Stimulated activated CD4-positive, alpha-beta T cell treated with anti-CD3 and anti-CD28 coated beads, Interleukin-12 subunit alpha, Interleukin-12 subunit beta, amount 100 ng/mL, for 48 hours (primary cell): ENCODE measurements at places on chromosomes 4 and X.
A peak's percentile ranks its signal among the peaks of the same experiment; 100 is the strongest.

DNA sequence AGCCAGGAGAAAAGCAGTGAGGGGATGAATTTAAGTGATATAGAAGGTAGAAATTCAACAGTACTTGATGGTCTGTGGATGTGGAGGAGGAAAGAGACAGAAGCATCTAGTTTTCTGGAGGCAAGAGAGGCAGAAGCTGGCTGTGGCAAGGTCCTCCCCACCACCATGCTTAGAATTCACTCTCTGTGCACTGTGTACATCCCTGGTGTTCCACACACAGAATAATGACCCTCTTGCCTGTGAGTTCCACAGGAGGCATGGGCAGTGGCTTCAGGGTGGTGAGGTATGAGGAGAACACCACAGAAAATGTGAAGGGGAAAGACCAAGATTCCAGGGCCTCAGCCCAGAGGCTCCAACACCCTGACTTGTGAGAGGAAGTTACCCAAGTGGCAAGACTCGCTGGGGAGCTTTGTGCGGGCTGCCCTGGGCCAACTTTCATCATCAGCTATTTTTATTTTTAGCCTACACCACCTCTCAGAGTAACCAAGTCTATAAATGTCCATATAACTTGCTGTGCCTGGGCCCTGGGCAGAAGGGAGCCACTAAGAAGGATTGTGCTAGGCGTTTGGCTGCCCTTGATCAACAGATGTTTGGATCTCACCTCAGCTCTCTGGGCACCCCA lies 7.8 kb upstream of the INTS6L start:
- DNase-seq, result no peak

- no peak for DNase-seq
These were observed 263.2 kb downstream of the PDHA2 start for GRCh38 chr4:96103086-96103485.

DNA sequence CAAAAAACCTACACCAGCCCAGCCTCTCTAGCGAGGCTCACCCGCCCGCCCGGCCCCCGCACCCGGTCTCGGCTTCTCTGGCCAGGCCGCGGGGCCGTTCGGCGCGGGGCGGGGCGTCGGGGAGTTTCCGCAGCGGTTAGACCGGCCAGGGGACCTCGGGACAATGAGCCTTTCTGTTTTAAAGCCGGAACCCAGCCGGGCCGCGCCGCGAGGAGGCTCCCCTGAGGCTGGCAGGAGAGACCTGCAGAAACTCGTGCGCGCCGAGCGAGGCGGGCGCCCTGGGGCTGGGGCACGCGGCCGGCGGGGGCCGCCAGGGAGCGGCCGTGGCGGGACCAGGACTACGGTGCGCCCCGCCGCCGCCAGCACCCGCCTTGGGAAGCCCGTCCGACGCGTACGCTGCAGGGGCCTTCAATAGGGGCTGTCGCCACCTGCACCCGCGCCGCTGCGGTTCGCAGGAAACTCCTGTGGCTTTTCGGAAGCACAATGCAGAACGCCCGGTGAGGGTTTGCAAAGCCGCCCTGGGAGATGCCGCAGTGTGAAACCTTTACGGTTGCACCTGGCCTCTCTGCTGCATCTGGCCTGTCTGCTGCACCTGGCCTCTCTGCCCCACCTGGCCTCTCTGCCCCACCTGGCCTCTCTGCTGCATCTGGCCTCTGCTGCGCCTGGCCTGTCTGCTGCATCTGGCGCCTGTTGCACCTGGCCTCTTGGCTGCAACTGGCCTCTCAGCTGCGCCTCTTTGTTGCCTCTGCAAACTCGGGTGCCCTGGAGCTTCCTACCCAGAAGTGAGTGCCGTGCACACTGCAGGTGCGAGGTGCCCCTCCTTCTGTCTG lies 63.9 kb downstream of the TRAPPC11 start:
- DNase-seq, result no peak

GRCh38 chrX:97374266-97374665 lies 490.6 kb downstream of the RPA4 start:
- DNase-seq, result no peak

DNA sequence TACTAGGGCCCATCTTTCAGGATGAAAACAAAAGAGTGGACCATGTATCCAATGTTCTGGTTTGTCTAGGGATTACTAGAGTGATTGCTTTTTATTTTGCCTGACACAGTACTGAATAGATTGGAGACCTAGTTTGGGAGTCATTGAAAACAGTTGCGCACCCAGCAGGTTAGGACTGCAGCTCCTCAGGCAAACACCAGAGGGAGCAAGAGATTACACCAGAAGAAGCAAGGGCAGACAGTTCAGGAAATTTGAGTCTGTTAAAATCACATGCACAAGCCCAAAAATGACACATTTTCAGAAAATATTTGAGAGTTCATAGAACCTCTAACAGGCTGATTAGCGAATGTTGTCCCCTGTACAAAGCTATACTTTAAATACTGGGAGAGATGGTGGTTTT lies 55.6 kb downstream of the CYLC1 start:
- DNase-seq, result no peak

DNA sequence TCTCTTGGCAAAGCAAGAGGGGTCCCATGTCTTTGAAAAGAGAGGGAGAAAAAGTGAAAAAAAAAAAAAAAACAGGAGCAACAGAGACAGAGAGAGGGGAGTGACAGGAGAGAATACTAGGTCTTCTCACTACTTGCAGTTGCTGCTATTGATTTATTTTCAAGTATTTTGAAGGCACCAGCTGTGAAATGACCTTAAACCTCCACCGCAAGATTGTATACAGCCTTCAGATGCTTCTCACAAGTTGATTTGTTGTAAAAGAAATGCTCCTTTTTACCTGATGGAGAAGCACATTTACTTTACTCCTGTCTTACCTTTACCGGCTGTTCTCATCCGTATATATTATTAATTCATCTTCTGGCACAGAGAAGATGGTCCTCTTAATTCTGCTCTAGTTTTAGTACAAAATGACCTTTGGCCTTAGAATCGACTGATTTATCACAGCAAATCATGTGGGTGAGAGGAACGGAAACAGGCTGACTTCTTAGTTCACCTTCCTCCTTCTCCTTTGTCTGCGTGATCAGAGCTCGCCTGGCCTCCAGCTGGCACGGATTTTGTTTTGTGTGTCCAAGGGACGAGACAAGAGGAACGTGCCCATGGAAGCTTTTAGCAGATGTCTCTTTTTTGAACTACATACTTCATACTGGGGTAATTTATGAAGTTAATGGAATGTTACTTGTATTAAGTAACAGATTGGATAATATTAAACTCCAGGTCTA lies 82.4 kb upstream of the PACRGL start:
- no peak for DNase-seq

DNA sequence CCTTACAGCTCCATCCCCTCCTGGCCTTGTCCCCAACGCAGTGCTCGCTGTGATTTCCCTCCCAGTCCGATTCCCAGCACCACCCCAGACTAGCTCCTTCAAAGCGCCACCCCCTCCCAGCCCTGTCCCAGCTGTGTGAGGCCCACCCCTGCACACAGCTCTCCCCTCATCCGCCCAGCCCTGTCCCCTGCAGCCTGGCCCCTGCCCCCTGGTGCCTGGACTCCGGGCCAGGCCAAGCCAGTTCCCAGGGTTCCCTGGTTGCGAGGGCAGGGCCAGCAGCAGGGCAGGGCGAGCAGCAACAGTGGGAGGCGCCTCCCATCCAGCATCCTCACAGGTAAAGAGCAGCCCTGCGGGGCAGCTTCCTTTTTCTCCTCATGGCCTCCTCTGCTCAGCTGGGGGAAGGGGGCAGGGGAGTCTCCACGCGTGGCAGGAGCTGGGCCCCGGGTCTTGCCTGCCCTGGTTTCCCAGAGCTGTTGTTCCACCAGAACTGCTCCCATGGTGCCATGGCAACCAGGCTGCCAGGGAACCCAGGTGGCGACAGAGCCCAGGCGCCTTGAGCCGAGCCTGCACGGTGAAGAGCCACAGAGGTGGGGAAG lies 24.8 kb downstream of the IQSEC2 start:
- no peak for DNase-seq

- no peak for DNase-seq
These were observed 80.1 kb upstream of the STIM2 start for GRCh38 chr4:26780539-26780938.

GRCh38 chr4:89119166-89119565 lies 7.8 kb downstream of the TIGD2 start:
- no peak for DNase-seq

GRCh38 chr4:187615972-187616371 lies 379.6 kb upstream of the ZFP42 start:
- DNase-seq, result no peak

- DNase-seq, result no peak
These were observed 22.8 kb upstream of the MAP7D3 start for GRCh38 chrX:136273986-136274385.

- no peak for DNase-seq
These were observed 84.1 kb downstream of the TMEM164 start for GRCh38 chrX:110086916-110087484.

DNA sequence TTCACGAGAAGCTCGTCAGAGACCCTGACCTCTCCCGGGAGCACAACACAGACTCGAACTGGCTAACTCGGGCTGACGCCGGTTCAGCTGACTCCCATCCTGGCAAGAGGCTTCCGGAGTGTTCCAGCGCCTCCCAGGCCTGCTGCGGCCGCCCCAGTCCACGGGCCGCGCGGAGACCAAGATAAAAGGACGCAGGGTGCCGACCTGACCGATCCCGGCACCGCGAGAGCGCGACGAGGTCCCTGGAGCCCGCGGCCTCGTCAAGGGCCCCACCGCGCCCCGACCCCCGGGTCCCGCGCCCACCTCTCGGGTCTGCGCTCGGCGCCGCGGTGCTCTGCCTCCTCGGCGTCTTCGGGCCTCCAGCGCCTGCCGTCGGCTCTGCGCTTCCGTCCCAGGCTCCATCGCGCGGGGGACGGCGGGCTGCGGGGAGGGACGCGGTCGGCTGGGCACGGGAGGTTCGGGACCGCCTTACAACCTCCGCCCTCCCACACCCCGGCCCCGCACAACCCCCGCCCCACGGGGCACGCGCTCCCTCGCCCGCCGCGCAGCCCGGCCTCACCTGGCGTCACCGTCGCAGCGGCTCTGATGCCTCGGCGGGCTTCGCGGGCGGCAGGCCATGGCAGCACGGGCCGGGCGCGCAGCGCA lies 426 bp downstream of the SLBP start:
- DNase-seq, result no peak

GRCh38 chrX:30643313-30643821 lies 9.9 kb upstream of the GK start:
- DNase-seq, result no peak

GRCh38 chr4:36255577-36255976 lies 11.3 kb upstream of the ARAP2 start:
- no peak for DNase-seq

DNA sequence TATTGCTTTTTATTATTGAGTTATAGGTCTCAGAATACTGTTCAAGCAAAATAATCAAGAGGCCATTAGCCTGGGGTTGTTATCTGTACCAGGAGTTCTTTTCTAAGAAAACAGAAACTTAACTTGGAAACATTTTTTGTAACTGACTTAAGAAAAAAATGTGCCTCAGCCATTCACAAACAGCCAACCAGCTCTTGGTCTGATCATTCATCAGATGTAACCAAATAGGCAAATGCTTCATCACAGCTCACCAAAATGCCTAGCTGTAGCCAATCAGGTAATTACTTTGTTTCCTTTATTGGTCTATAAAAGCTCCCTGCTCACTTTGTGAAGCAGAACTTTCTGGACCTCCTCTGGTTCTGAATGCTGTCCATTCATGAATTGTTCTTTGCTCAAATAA lies 387.7 kb downstream of the FAT4 start:
- DNase-seq, result no peak

DNA sequence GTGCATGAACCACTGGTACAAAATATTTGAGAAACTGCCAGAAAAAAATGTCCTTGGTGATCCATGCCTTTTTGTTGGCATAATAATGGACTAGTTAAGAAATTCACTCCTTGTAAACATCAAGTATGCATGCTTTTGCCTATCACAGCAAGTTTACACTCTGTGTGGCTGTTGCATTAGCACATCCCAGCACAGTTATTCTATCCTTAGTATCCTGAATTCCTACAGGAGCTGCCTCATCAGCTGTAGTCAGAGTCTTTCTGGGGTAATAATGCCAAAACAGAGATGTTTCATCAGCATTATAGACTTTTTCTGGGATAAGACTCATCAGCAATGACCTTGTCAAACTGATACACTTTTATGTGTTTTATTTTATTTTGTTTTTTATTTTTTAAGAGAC lies 82.8 kb downstream of the CHIC2 start:
- DNase-seq, result no peak

- no peak for DNase-seq
These were observed 2.3 kb upstream of the ZCCHC4 start for GRCh38 chr4:25310066-25310802.

DNA sequence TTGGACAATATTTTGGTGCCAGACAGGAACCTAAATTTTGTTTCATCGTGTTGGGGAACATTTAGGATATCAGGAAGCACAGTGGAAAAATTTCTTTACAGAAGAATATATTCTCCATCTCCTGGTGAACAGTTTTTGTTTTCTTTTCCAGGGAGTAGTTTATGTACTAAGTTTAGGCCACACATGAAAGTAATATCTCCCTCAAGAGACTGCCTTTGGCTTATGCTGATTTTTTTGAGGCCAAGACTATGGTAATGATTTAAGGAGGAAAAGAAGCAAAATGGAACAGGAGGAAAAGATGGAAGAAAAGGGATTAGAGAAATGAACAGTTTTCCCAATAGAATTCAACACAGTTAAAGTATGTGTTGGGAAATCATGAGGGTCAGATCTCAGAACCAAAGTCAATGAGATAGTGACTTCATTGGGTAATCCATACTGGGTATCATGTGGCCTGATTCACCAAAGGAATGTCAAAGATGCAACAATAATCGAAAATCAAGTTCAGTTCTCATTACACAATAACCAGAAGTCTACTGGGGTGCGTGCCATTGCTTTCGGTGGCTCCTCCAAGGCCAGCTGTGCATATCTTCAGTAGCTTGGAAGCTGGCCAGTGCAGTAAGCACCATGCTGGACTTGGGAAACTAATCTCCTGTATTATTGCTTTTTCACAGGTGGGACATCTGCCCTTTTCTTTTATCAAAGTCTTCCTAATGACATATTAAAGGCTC lies 234.8 kb downstream of the COL25A1 start:
- DNase-seq, result no peak

GRCh38 chr4:183527326-183527725 lies 22.5 kb downstream of the ING2 start:
- DNase-seq, result no peak

DNA sequence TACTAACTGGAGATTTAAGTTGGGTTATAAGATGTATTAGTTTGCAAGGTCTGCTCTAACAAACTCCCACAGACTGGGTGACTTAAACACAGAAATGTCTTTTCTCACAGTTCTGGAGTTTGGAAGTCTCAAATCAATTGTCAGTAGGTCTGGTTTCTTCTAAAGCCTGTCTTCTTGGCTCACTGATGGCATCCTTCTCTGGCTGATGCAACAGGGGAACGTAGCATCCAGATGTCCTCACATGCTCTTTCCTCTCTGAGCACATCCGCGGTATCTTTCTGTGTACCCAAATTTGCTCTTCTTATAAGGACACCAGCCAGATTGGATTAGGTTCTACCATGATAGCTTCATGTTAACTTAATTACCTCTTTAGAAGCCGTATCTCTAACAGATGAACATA lies 63.2 kb upstream of the BMP3 start:
- DNase-seq, result no peak

- peak; percentile 5 for DNase-seq
These were observed 27.5 kb downstream of the LNX1 start for GRCh38 chr4:53563824-53564223.

GRCh38 chrX:100864657-100865391 lies 9.3 kb downstream of the NOX1 start:
- no peak for DNase-seq

- DNase-seq, result no peak
These were observed 333.9 kb upstream of the FSTL5 start for GRCh38 chr4:162497564-162498167.

GRCh38 chrX:135541351-135541750 lies 20.9 kb downstream of the INTS6L start:
- DNase-seq, result no peak
